NCI-H82 (cell line): ENCODE measurements at places on chromosomes 2 and 18.

GRCh38 chr2:240909216-240909974 lies 3.3 kb downstream of the CROCC2 start:
- DNase-seq: no peak

DNA sequence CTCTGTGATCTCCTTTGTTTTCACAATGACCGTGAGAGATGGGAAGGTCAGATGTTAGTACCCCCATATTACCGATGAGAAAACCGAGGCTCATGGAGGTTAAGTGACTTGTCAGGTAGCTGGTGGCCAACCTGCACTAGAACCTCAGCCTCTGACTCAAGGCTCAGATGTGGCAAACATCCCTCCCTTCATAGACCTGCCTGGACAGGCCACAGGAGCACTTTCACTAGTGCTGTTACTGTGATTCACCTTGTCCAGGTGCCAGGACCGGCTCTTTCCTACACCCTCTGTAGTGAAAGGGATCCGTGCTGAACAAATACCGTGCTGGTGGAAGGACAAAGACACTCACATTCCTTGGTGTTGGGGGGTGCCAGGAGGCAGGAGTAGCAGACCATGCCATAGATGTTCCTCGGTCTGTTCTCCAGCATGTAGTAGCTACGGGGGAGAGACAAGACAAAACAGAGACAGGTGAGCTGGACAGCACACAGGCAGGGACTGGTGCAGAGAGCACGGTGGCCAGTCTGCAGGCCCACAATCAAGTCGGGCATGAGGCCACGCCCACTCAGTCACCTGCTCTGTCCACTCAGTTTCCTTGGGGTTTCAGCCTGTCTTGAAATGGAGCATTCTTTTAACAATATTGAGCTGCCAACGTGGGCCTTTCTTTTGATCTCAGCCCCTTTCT lies 65.9 kb downstream of the EDAR start:
- DNase-seq: no peak

GRCh38 chr2:136770384-136770783 lies 5.0 kb downstream of the THSD7B start:
- DNase-seq: peak; percentile 31

DNA sequence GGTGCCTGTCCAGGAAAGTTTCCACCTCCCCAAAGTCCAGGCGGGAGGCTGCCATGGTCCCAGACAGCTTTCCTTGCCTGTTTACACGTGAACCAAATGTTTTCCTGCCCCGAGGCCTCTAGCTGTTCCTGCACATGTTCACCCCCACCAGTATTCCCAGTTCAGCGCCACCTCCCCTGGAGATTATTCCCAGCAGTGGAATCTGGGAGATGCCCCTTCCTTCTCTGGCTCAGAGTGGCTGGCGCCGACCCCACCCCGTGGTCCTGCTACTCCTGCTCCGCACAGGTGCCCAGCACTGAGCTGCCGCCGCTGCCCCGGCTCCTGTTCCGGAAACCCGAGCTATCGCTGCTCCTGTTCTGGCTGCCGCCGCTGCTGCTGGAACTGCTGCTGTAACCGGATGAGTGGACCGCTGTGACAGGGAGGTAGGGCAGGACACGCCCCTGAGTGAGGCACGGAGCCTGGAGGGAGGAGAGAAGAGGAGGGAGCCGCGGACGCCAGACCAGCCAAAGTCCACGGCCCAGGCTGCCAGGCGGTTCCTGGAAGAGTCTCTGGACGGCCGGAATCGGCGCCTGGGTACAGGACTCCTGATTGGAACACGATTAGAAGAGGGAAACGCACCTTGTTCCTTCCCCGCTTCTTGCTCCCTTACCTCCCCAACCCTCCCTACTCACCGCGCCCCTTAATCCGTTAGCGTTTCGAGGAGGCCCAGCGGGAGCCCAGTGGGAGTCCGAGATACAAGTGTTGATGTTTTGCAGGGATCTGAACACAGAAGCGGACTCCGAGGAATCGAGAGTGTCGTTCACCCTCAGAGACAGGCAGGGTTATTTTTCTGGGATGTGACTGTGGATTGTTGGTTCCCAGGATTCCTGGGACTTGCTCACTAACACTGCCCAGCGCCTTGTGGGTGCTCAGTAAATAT lies at the start of gene PDE11A:
PDE11A (minus strand) TSS at position 395 of the 919 bp plus-strand sequence; CDS start at position 55, 340 bp downstream.
- peak; percentile 91 for DNase-seq

DNA sequence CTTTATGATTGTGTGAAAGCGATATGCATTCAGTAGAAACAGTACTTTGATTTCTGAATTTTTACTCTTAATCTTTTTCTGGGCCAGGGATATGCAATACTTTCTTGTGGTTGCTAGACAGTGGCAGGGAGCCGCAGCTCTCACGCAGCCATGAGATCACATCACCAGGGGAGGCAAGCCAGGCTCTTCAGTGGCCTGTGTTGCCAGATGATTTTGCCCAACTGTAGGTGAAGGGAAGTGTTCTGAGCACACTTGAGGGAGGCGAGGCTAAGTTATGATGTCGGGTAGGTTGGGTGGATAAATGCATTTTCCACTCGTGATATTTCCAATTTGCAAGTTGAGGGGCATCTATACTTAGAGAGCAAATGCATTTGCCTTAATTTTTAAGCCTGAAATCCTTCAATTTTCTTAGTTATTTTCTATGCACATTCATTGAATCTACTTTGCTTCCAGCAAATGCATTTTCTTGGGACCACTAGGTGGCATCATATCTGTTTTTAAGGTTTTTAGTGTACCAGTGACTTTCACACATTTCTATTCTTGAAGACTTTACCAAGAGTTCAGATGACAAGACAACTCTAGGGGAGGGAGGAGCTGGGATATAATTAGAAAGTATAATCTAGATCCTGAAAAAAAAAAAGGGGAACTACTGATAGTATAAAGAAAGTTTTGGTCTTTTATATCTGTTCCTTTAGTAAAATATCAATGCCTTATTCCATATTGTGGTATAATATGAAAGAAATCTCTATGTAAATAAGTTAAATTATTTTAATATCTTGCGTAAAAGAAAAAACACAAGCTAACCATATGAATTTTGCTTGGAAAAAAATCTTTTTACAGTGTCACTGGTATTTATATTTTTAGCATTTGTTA lies 643.3 kb downstream of the SOCS6 start:
- peak; percentile 47 for DNase-seq

DNA sequence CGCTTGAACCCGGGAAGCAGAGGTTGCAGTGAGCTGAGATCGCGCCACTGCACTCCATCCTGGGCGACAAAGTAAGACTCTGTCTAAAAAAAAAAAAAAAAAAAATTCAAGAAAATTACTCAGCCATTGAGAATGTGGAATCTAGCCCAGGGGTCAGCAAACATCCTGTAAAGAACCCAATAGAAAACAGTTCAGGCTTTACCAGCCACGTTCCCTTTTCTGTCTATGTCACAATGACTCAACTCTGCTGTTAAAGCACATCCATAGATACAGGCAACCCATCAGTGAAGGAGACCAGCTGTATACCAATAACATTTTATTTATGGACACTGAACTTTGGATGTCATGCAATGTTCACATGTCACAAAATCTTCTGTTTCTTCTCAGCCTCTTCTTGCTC lies 435.6 kb upstream of the GYPC start:
- no peak for DNase-seq

GRCh38 chr2:8636721-8637636 lies 44.9 kb upstream of the ID2 start:
- no peak for DNase-seq

- no peak for DNase-seq
Observed at GRCh38 chr2:215010390-215010789, 128.0 kb downstream of the ABCA12 start.

DNA sequence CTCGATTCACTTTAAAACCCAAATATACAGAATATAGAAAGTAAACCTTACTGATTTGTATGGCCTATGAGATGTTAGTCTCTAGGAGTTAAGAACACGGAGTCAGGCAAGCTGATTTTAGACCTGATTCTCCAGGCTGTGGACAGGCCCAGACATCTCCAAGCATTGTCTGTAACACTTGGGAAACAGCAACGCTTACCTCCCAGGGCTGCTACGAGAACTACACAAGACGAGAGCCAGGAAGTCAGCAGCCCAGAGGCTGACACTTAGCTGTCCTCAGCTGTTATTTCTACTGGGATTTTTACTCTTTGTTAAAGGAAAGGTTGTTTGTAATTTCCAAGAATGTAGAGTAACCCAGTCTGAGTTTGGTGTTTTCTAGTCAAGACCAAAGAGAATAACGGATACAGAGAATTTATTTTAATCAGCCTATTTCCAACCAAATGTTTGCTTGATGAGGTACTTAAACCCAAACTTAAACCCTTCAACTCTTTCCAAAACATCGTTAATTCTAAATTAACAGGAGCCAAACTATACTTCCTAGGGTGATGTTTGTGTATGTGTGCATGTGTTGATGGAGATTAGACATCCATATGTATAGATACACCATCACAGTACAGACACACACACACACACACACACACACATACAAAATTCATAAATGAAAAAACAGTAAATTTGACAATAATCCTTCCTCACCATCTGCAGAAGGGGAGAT lies 123.4 kb downstream of the LAMA1 start:
- no peak for DNase-seq

DNA sequence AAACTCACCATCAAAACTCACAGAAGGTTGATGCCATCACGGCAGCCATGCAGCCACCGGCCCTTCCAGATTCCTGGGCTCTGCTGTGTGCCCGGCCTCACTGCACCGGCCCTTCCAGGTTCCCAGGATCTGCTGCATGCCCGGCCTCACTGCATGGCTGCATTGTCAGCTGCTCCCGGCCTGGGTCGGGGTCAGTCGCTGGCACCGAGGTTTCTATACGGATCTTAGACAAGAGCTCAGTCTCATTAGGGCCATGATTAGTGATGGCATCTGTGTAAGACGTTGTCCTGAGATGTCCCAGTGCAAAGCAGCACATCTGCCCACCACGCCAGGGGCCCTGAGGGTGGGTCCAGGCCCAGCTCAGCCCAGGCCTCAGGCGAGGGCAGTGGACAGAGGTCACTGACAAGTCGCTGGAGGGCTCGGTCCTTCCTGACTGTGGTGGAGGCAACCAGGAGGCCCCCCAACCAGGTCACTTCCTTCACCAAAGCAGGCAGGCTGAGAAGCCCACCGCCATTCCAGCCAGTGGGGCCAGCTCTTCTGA lies 29.4 kb downstream of the TMEM18 start:
- DNase-seq: no peak

DNA sequence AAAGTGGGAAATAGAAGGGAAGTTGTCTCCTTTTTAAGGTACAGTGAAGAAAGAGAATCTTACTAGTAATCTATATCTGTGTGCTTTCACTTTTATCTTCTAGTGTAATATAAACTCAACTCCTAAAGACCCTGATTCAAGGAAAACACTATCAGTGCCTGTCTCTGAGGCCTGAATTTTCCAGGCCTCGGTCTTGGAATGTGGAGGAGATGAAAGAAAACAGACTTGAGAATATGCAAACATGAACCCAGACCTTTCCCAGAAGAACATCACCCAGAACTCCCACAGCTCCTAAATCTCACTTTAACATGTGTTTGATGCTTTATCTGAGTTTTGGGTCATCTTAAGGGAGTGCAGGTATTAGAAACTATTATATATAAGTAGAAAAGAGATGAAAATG lies 51.8 kb downstream of the EPB41L5 start:
- no peak for DNase-seq

GRCh38 chr2:217990791-217991465 lies 11.9 kb downstream of the TNS1 start:
- no peak for DNase-seq

GRCh38 chr18:57776354-57776753 lies 26.8 kb downstream of the ATP8B1 start:
- no peak for DNase-seq

DNA sequence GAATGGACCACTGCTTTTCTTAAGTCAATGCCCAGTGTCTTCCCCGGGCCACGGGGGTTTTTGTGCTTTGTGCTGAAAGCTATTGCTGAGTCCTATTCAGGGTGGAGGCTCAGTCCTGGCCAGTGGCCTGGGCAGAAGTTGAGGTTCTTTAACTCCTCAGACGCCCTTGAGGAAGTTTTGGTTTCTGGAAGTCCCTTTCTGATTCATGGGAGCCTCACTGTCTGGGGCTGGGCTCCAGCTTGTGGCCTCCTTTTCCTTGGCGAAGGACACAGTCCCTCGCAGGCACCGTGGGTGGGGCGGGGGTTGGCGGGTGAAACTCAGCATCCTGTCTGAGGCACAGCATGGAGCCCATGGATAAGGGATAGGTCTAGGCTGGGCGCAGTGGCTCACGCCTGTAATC lies 465.2 kb upstream of the HS6ST1 start:
- DNase-seq: no peak

DNA sequence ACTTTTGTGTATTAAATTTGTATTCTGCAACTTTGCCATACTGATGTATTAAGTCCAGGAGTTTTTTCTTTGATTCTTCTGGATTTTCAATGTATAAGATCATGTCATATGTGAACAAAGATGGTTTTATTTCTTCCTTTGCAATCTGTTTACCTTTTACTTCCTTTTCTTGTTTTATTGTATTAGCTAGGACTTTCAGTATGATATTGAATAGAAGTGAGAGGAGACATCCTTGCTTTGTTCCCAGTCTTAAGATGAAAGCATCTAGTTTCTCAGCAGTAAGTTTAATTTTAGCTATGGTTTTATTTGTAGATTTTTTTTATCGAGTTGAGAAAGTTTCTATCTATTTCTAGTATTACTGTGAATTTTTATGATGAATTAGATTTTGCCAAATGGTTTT lies 25.5 kb downstream of the VRK2 start:
- DNase-seq: no peak

- DNase-seq: no peak
Observed at GRCh38 chr2:234095301-234095700, 44.8 kb downstream of the SPP2 start.

GRCh38 chr2:207546822-207547221 lies 17.1 kb downstream of the CREB1 start:
- DNase-seq: no peak

DNA sequence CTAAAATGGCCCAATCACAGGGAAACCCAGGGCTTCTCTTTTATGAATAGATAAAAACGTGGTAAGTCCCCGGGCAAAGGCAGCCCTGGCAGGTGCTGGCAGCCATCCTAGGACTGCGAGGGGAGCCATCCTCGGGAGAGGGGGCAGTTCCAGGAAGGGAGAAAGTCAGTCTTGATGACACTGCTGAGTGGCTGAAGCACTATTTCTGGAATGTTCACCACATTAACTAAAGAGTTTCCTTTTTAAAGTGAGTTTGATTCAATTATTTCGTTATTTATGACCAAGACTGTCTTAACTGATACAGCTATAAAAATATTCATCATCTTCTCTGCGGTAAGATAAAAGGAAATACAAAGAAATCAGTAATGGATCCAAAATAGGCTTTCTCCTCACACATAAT lies 20.4 kb downstream of the TTR start:
- DNase-seq: no peak

DNA sequence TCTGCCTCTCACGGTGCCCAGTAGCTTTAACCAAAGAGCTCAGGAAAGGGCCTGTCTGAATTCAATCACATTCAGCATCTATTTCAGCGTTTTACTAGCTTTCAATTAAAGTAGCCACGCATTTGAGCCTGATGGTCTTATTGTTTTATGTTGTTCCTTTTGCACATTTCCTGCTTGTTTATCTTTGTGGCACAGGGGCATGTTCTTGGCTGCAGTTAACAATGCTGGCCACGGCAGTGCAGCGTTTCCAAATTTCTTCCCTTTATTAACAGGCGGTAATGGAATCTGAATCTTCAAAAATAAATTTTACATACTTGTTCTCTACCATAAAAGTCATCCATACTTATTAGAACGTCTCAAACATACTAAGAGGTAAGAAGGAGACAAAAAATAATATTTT lies 46.2 kb downstream of the HPCAL1 start:
- no peak for DNase-seq

GRCh38 chr2:186009341-186009740 lies 270.7 kb downstream of the FSIP2 start:
- no peak for DNase-seq

GRCh38 chr2:72689579-72690195 lies 136.1 kb downstream of the EXOC6B start:
- DNase-seq: no peak

GRCh38 chr2:11377928-11378545 lies 33.6 kb upstream of the ROCK2 start:
- no peak for DNase-seq
